ENCODE measurements at places on chromosomes 5 and 9.

DNA sequence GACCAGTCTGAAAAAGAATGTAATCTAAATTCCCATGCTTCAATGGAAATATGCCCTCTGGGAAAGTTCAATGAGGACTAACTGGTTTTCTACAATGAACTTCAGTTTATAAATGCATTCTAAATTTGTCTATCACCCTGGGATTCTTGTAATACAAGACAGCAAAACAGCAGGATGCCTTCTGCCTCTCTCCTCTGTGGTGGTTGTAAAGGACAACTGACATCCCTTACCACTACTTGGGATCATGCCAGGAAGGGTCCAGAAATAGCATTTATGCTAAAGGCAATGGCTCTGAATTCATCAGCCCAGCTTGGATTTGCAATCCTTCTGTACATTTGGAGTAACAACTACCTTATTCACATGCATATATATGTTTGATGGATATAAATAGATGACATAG lies 97.3 kb upstream of the ADAMTS16 start:
- no peak for DNase-seq

DNA sequence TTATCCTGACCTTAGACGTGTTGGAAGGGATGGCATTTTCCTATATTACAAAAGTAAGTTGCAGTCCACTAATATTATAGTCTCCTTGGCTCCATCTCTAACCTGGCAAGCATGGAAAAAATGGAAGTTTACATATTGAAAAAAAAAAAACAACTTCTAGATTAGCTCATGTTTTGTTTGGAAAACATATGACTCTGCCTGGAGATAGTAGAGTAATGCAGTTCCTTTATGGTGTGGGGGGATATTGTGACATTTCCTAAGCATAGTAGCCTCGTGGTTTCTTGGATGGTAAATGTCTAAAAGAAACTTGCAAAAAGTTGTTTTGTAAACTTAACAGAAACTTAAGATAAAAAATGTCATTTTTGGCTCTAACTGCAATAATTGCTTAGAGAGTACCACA lies 244.4 kb upstream of the FBXL7 start:
- DNase-seq = no peak

DNA sequence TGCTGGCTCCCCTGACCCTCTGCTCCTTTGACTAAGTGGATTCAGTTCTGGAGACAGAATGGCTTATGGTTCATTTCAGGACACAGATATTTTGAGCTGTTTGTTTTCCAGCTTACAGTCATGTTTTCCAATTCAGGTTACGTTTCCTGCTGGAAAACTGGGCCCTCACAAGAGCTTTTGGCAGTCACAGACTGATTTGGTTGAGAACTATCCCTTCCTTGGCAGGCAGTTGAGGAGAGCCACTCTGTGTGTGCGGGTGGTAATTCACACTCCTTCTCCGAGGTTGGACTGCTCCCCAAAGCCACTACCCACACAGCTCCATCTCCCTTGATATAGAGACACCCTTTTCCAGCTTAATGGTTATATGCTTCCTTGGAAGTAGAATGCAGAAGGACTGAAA lies 534.5 kb downstream of the TMEM38B start:
- DNase-seq = no peak

GRCh38 chr9:123401879-123402513 lies 46.0 kb downstream of the CRB2 start:
- no peak for DNase-seq

DNA sequence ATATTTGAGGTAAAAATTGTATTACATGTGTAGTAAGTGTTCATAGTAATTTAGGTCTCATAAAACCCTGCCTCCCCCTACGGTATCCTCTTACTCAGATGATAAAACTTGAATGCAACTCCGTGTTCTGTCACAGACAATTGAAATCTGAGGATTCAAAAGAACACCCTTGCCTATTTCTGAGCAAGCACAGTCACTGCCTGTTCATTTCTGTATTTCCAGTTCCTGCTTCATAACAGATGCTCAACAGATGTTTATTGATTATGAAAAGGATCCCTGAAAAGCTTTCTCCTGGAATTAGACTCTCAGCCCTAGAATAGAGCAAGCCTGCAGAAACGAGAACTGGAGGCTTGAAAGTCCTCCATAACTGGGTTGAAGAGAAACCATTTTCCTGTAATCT lies 144.1 kb upstream of the SPEF2 start:
- DNase-seq = no peak

- no peak for DNase-seq
These were observed 10.5 kb downstream of the ADGRV1 start for GRCh38 chr5:90569084-90569483.

DNA sequence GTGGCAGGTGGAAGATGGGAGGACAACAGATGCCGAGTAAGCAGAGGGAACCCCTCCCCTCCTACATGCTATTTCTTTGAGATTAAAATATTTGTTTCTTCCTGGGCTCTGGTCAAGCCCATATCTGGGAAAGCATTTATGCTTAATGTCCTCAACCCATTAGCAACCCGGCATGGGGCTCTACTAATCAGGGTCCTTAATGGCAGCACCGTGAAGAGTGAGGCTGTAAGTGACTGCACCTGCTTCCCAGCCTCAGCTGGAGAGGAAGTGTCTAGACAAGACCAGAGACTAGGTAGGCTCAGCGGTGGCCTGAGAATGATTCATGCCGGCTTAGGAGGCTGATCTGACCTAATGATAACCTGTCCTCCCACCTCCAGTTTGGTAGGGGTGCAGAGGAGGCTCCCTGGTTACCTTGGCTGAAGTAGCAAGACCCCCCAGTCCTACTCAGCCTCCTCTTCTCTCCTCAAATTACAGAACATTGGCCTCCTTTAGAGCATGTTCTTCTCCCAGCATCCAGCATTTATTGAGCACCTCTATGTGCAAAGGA lies 61.3 kb upstream of the HSPA9 start:
- no peak for DNase-seq

DNA sequence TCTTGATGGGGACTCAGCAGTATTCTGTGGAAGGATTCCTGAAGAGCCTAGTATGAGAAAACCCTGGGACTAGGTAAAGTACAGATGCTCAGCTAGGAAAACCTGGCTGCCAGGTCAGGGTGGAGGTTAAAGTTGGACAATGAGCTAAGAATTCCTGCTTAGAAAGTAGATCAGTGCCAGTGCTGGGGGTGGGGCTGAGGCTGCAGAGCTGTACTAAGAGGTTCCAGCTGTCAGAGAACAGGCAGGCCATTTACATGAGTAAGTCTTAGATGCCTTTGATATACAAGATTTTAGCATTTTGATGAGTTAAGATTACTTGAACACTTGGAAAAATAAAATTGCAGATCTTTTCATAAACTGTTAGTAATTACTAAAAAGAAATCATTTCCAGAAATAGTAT lies 332.3 kb upstream of the NUDT12 start:
- no peak for DNase-seq

- peak; percentile 23 for DNase-seq
These were observed 21.6 kb downstream of the SH3GLB2 start for GRCh38 chr9:129006328-129007034.

DNA sequence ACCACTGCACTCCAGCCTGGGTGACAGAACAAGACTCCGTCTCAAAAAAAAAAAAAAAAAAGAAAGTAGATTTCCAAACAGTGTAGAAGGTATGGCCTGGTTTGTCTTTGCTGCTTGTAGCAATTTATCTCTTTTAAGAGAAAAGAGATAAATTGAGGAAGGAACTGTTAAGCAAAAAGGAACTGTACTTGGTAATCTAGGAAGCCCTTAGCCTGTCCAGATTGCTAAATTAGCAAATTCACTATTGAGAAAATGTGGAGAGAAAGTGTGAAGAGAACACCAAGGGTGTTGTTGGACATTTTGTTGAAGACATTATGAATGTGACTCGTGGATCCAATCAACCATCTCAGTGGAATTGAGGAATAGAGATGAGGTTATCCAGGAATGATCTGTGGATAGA lies 13.0 kb upstream of the SUSD3 start:
- no peak for DNase-seq

- no peak for DNase-seq
These were observed 27.3 kb downstream of the SARDH start for GRCh38 chr9:133710661-133711427.

DNA sequence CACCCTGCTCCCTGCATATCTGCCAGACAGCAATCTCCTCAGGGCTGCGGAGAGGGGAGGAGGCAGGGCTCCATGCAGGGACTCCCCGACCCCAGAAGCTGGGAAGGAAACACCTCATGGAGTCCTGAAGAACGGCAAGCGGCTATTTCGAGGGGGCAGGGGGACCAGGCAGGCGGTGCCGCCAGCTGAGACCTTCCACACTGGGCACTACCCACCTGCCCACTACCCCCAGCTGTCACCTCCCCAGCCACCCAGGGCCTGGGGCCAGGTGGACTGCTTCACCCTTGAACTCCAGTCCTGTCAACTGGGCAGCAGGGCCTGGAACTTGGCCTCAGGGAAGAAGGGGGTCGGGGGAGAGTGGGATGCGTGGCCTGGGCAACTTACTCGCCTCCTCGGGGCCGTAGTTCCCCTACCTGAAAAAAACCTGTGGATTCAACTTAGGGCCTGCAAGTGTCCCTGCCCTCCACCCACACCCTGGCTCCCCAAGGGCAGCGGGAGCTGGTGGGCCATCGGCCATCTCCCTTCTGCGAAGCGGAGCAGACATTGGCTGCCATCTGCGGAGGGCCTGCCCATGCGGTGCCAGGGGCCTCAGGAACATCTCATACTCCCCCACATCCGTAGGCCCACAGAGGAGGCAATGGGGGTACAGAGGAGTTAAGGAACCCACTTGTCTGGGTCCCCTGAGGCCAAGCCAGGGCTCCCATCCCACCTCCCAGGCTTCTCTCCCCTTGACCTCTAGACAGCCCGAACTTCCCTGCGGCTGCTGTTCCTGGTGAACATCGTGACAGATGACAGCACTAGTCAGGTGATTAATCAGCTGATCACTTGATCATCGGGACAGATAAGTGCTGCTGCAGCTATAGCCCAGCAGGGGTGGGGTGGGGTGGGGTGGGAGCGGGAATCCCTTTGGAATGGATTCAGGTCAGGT lies 18.5 kb upstream of the RALGDS start:
- no peak for DNase-seq

DNA sequence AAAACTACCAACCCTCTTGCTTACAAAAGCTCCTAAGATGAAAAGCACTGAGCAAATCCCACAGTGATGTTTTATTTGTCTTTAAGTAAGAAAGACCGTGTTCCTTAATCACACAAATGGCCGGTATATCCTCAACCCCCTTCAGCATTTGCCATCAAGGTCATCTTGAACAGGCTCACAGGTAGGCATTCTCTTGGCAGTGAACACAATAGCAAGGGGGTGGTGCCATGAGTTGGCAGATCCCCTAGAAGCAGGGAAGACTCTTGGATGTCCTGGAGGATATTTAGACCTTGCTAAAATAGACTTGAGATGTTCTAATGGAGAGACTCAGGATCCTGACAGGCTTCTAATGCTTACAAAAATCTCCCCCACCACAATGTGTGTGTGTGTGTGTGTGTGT lies 323.0 kb downstream of the SPOCK1 start:
- DNase-seq = no peak

DNA sequence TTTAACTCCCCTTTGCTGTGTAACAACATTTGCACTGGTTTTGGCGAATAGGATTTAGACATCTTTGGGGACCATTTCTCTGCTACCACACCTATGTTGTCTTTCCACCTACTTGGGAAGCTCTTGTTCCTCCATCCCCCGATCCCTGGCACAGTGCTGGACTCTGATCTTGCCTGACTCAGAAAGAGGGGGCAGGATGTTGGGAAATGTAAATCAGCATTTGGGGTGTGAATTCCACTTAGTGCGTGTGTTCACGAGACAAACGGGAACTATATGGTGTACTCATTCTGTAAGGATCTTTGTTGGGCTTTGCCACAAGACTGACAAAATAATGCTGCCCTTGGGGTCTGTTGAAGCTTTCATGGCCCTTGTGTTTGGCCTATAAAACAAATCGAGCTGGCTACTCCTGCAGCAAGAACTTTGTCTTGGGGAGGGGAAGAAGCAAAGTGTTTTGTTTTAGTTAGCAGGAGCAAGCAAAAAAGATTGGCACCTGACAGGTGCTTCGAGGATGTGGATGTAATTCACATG lies 18.5 kb downstream of the TMEM268 start:
- no peak for DNase-seq

DNA sequence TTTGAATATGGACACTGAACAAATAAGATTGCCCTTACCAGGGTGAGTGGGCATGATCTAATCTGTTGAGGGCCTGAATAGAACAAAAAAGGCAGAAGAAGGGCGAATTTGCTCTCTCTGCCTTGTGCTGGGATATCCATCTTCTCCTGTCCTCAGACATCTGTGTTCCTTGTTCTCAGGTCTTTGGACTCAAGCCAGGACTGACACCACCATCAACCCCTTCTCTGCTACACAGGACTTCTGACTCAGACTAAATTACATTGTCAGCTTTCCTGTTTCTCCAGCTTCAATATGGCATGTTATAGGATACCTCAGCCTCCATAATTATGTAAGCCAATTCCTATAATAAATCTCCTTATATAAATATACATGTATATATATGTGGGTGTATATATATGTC lies 40.8 kb upstream of the SLCO6A1 start:
- no peak for DNase-seq

DNA sequence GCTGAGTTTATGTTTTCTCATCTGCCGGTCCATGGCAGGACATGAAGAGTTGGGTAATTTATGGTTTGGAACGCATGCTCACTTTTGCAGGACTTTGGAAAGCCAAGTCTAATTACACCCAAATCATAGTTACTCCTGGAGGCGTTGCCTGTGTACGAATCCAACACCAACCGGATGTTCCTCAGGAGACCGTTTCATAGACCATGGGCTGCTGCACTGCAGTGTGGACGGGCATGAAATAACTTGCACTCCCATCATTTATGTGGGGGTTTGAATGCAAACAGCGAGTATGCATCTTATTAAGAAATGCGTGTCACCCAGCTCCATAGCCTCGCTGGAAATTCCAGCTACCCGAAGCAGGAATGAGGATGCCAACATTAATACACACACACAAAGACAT lies 96.1 kb upstream of the IRX2 start:
- no peak for DNase-seq

GRCh38 chr9:9538356-9538755 lies 1074.4 kb downstream of the PTPRD start:
- no peak for DNase-seq

DNA sequence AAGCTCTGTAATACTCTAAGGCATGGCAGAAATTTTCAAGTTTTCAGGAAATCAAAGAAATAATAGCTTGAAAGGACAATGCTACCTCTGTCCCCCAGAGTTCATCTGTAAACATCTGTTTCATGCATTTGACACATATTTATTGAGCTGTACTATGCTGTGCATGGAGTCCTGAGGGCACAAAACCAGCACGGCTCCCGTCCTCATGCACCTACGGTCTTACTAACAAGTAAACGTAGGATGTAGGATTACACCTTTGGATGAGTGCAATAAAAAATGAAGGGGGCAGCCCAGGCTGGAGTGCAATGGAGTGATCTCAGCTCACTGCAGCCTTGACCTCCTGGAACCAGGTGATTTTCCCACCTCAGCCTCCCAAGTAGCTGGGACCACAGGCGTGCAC lies 81.9 kb downstream of the SPTLC1 start:
- DNase-seq = no peak

DNA sequence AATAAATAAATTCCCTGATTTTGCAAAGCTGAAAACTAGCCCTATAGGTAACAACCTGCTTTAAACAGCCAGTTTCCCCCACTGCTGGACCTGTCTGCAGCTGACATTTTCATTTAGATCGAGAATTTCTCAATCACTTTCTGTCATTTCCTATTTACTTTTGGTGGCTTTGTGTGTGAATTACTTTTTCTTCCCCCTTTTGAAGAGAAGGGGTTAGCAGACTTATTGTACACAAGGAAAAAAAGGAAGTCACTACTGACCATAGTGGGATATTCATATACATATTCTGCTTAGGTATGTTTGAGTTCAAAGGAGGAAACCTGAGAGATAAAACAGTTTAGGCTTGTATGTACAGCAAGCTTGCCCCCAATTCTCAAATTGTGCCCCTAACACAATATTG lies 27.0 kb upstream of the IFNB1 start:
- no peak for DNase-seq
